Naive thymus-derived CD4-positive, alpha-beta T cell (primary cell): ENCODE measurements at places on chromosomes 16 and 17. TPM values are rescaled to one million over a fixed set of nuclear protein-coding genes. Genes with fewer than 3 reads are reported as not detected.

DNA sequence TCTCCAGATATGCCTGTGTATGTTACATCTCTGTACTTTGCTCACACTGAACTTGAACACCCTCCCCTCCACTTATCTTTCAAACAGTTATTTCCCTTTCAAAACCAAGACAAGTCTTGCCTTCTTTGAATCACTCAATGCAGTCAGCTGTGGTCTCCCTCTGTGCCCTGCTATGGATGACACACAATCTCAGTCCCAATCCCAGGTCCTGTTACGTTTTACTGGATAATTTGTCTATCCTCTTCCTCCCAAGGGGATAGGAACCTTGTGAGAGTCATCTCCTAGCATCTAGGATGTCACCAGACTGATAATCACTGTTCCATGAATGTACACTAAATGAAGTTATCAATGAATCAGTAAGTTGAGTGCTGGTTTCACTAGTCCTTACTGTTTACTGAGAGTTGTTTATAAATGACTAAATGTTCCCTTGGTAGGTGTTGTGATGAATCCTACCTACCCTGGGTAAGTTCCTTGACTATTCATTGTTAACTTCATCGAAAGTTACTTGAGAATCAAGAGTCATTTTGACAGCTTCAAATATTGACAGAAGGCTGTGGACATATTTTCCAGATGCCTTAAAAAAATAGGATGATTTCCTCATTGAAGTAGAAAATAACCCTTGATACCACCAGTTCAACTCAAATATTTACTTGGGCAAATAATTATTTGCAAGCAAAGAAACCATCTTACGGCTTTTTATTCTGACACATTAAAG, 244.9 kb downstream of the PRKCA start:
- no peak overlapping the region for H3K27ac ChIP-seq
- DNase-seq, result no peak
- H3K36me3 ChIP-seq, result no peaks in the 10 kb centered on the region
- peaks cover 26% of the 10 kb centered on the region for H3K4me1 ChIP-seq
- no peaks in the 10 kb centered on the region for H3K27me3 ChIP-seq

- H3K4me3 ChIP-seq, result peak overlapping the region; percentile 91
- peaks cover 39% of the 10 kb centered on the region for H3K36me3 ChIP-seq
- peak overlapping the region; percentile 96 for H3K27ac ChIP-seq
- H3K4me1 ChIP-seq, result peaks cover 21% of the 10 kb centered on the region
- DNase-seq, result peak; percentile 100
Observed at GRCh38 chr17:7572588-7573323, 6.7 kb upstream of the CD68 start.

GRCh38 chr17:61302953-61303816, 96.5 kb upstream of the TBX2 start:
- no peaks in the 10 kb centered on the region for H3K27me3 ChIP-seq
- H3K27ac ChIP-seq, result no peak overlapping the region
- H3K36me3 ChIP-seq, result no peaks in the 10 kb centered on the region

DNA sequence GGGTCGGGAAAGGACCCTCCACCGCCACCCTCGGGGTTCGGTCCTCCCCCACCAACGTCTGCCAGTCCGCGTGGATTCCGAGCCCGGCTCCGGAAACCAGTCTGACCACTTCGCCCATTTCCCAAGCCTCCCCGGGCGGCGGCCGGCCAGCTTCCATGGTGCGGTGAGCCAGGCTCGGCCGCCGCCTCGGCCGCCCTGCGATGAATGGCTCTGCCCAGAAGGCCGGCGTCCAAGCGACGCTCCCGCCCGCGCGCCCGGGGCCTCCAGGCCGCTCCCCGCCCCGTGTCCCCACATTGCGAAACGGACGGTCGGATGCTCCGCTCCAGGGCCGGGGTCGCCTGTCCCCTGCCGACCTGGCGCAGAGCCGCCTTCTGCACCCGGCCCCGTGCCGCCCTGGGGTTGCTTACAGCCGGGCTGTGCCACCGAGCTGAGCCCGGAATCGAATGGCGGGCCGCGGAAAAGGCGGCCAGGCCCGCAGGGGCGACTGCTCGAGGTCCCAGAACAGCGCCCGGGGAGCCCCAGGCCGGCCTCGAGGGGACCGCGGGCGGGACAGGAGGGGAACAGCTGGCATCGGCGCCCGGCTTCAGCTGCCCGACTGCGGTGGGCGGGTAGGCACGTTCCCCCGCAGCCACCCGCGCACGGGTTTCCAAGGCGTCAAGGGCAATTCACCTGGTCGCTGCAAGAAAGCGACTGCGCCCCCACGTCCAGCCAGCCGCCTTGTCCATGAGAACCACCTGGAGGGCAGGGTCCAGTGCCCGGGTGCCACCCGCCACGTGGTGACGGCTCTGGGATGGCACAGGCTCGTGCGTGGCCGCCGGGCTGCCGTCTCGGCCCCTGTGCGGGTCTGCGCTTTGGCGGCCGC, 18.3 kb upstream of the CBX8 start:
- no peaks in the 10 kb centered on the region for H3K36me3 ChIP-seq
- peaks cover 28% of the 10 kb centered on the region for H3K27me3 ChIP-seq
- no peak for DNase-seq
- no peak overlapping the region for H3K27ac ChIP-seq
- peaks cover 37% of the 10 kb centered on the region for H3K4me1 ChIP-seq

GRCh38 chr17:2338315-2338657, 985 bp downstream of the SGSM2 start:
- H3K27ac ChIP-seq, result peak overlapping the region; percentile 92
- H3K36me3 ChIP-seq, result peaks cover 10% of the 10 kb centered on the region
- H3K27me3 ChIP-seq, result no peaks in the 10 kb centered on the region
- H3K4me3 ChIP-seq, result peak overlapping the region; percentile 61
- no peak for DNase-seq

- no peaks in the 10 kb centered on the region for H3K36me3 ChIP-seq
- H3K27ac ChIP-seq, result no peak overlapping the region
- DNase-seq, result no peak
- no peaks in the 10 kb centered on the region for H3K4me1 ChIP-seq
- no peak overlapping the region for H3K4me3 ChIP-seq
Observed at GRCh38 chr17:74569020-74570003, 2.0 kb upstream of the CD300H start.

- DNase-seq, result no peak
- H3K4me3 ChIP-seq, result no peak overlapping the region
- no peaks in the 10 kb centered on the region for H3K36me3 ChIP-seq
- H3K27me3 ChIP-seq, result no peaks in the 10 kb centered on the region
- H3K27ac ChIP-seq, result no peak overlapping the region
Observed at GRCh38 chr17:72665852-72666851, 426.3 kb downstream of the SLC39A11 start.

- no peak overlapping the region for H3K4me3 ChIP-seq
- no peaks in the 10 kb centered on the region for H3K27me3 ChIP-seq
- H3K36me3 ChIP-seq, result no peaks in the 10 kb centered on the region
- H3K27ac ChIP-seq, result no peak overlapping the region
- DNase-seq, result no peak
Observed at GRCh38 chr16:22862046-22862445, 48.1 kb downstream of the HS3ST2 start.

GRCh38 chr17:63693411-63694113, 6.4 kb downstream of the LIMD2 start:
- H3K27ac ChIP-seq, result peak overlapping the region; percentile 93
- no peak overlapping the region for H3K4me3 ChIP-seq
- H3K27me3 ChIP-seq, result no peaks in the 10 kb centered on the region
- peaks cover 78% of the 10 kb centered on the region for H3K36me3 ChIP-seq

DNA sequence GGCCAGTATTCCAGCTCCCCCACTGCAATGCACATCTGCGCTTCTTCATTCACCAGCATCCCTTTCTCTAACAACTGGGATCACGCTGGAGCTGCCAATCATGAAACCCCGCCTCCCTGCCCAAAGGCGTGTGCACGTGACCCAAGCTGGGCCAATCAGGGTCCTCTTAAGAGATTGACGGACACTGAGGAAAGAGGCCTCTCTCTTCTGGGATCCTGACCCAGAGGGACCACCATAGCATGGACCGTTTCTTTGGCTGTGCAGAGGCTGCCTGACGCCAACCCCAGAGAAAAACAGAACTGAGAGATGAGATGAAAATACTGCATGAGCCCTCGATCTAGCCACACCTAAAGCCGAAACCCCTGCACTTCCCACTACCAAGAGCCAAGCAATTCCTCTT, 32.0 kb downstream of the COTL1 start:
- H3K4me1 ChIP-seq, result no peaks in the 10 kb centered on the region
- H3K27me3 ChIP-seq, result no peaks in the 10 kb centered on the region
- peaks cover 9% of the 10 kb centered on the region for H3K36me3 ChIP-seq

- peaks cover 11% of the 10 kb centered on the region for H3K4me1 ChIP-seq
Observed at GRCh38 chr17:5464717-5465507, 3.9 kb downstream of the DHX33 start.

GRCh38 chr16:53257001-53257400, 177.3 kb upstream of the RBL2 start:
- H3K4me1 ChIP-seq, result no peaks in the 10 kb centered on the region
- H3K27me3 ChIP-seq, result no peaks in the 10 kb centered on the region
- peaks cover 15% of the 10 kb centered on the region for H3K36me3 ChIP-seq

GRCh38 chr17:16820979-16821543, 131.0 kb downstream of the CCDC144A start:
- no peak overlapping the region for H3K27ac ChIP-seq
- no peaks in the 10 kb centered on the region for H3K4me1 ChIP-seq
- DNase-seq, result no peak
- no peaks in the 10 kb centered on the region for H3K27me3 ChIP-seq

GRCh38 chr16:55433535-55433934, 45.5 kb upstream of the MMP2 start:
- H3K4me1 ChIP-seq, result no peaks in the 10 kb centered on the region
- H3K36me3 ChIP-seq, result no peaks in the 10 kb centered on the region
- no peak overlapping the region for H3K4me3 ChIP-seq

DNA sequence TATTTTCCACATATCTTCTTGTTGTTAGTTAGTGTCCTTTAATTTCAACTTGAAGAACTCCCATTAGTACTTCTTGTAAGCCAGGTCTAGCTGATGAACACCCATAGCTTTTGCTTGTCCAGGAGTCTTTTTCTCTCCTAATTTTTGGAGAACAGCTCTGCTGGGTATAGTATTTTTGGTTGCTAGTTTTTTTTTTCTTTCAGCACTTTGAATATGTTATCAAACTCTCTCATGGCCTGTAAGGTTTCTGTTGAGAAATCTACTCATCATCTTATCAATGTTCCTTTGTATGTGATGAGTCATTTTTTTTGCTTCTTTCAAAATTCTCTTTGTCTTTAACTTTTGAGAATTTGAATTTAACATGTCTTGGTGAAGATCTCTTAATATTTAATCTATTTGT, 31.8 kb upstream of the NKD1 start:
- no peak overlapping the region for H3K4me3 ChIP-seq
- no peaks in the 10 kb centered on the region for H3K4me1 ChIP-seq
- no peaks in the 10 kb centered on the region for H3K27me3 ChIP-seq
- no peak overlapping the region for H3K27ac ChIP-seq
- no peak for DNase-seq
- no peaks in the 10 kb centered on the region for H3K36me3 ChIP-seq

DNA sequence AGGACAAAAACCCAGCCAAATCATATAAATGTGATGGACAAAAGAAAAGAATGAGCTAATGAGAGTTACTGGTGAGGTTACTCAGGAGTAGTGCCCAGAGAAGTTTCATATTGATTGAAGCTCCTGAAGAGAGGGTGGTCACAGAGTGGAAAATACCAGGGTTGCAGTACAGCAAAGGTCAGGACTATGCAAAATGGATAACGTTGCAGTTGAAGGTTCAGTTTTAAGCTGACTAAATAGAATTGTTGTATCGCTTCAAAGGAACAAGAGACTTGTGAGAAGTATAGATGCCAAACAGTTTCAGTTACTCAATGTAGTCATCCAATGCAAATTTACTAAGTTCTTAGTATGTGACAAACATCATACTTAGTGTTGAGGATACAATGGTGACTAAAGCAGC, 47.1 kb downstream of the ABCA8 start:
- no peak for DNase-seq
- no peaks in the 10 kb centered on the region for H3K36me3 ChIP-seq
- H3K4me1 ChIP-seq, result no peaks in the 10 kb centered on the region
- no peak overlapping the region for H3K27ac ChIP-seq

- H3K36me3 ChIP-seq, result no peaks in the 10 kb centered on the region
- H3K27ac ChIP-seq, result no peak overlapping the region
- H3K4me1 ChIP-seq, result peaks cover 11% of the 10 kb centered on the region
- H3K27me3 ChIP-seq, result no peaks in the 10 kb centered on the region
Observed at GRCh38 chr16:31466381-31466841, 5.5 kb upstream of the TGFB1I1 start.

GRCh38 chr17:78268951-78269905, 37.8 kb downstream of the TMEM235 start:
- no peaks in the 10 kb centered on the region for H3K27me3 ChIP-seq
- H3K36me3 ChIP-seq, result no peaks in the 10 kb centered on the region
- DNase-seq, result no peak
- H3K4me3 ChIP-seq, result no peak overlapping the region

GRCh38 chr16:89090182-89090630, 3.4 kb upstream of the ACSF3 start:
- no peak overlapping the region for H3K4me3 ChIP-seq
- H3K4me1 ChIP-seq, result peaks cover 11% of the 10 kb centered on the region
- no peak for DNase-seq
- no peak overlapping the region for H3K27ac ChIP-seq
- H3K27me3 ChIP-seq, result no peaks in the 10 kb centered on the region
- H3K36me3 ChIP-seq, result no peaks in the 10 kb centered on the region

- H3K27me3 ChIP-seq, result no peaks in the 10 kb centered on the region
- DNase-seq, result peak; percentile 79
- peak overlapping the region; percentile 96 for H3K27ac ChIP-seq
- peak overlapping the region; percentile 72 for H3K4me3 ChIP-seq
- H3K4me1 ChIP-seq, result peaks cover 24% of the 10 kb centered on the region
Observed at GRCh38 chr17:45218895-45219661, 2.6 kb upstream of the FMNL1 start.

DNA sequence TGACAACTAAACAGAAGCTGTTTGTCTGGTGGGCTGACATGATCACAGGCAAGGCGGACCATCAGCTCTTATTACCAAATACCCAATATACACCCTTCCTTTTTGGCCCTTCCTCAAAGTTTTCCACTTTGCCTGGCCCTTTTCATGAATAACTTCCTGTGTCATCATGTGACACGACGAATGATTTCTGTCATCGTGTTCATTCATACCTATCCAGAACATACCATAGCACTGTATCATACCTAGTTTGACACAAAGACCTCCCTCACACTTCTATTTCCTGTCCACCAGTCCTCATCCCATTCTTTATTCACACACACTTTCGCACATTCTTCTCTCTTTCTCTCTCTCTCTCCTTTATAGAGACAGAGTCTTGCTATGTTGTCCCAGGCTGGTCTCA, 131.8 kb downstream of the STX8 start:
- no peak overlapping the region for H3K27ac ChIP-seq
- H3K4me1 ChIP-seq, result no peaks in the 10 kb centered on the region
- no peak overlapping the region for H3K4me3 ChIP-seq
- DNase-seq, result no peak

DNA sequence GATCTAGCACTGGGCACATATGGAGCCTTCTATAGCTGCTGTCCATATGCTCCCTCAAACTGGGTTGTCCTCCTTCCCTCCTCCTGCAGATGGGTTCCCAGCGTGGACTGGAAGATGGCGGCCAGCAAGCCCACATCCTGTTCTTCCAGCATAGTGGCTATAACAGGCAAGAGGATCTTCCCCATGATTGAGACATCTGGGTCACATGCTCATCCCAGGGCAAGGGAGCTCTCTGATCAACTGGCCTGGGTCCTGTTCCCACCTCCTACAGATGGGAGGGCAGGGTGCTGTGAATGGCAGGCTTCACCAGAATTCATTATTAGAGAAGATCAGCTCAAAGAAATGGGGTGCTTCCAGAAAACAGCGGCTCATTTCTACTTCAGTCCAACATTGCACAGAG, 210.2 kb downstream of the PARN start:
- H3K27ac ChIP-seq, result no peak overlapping the region
- no peaks in the 10 kb centered on the region for H3K27me3 ChIP-seq
- no peaks in the 10 kb centered on the region for H3K36me3 ChIP-seq
- no peak for DNase-seq
- no peak overlapping the region for H3K4me3 ChIP-seq

The SULT1A4 gene
- 9.1 TPM for total RNA-seq

The GFER gene
- 26.9 and 28.2 TPM in 2 replicates for total RNA-seq

The C1QTNF8 gene
- not detected for total RNA-seq

The ADAM11 gene
- total RNA-seq, result 0.22 and 0.23 TPM in 2 replicates

The ITGAD gene
- 0.24 TPM for total RNA-seq

The GRIN2C gene
- total RNA-seq, result not detected

The FAM171A2 gene
- total RNA-seq, result 0.37 TPM
